ENCODE measurements at places on chromosomes 2 and 18. TPM values are rescaled to one million over a fixed set of nuclear protein-coding genes. Genes with fewer than 3 reads are reported as not detected.

CREG2 gene
- total RNA-seq: 5.2 TPM

FZD7 gene
- 33.4 TPM for total RNA-seq

INPP5D gene
- 1.6 TPM for total RNA-seq

CXCR1 gene
- not detected for total RNA-seq

MC5R gene
- not detected for total RNA-seq

C2orf92 gene
- 2.5 TPM for total RNA-seq

VIT gene
- 0.37 TPM for total RNA-seq

ALPP gene
- not detected for total RNA-seq

TMEM37 gene
- total RNA-seq: not detected

YES1 gene
- total RNA-seq: 107 TPM

GPR39 gene
- 3.1 TPM for total RNA-seq

LANCL1 gene
- total RNA-seq: 44.1 TPM

ARHGAP15 gene
- not detected for total RNA-seq

SLC35G4 gene
- total RNA-seq: not detected

DPP10 gene
- not detected for total RNA-seq

EMX1 gene
- total RNA-seq: not detected

ADGRF3 gene
- total RNA-seq: not detected

ABCG8 gene
- total RNA-seq: not detected

All from uterine smooth muscle cell (primary cell).